Thymus (tissue), 14 donors: ENCODE measurements at places on chromosomes 5 and 9.
A peak's percentile ranks its signal among the peaks of the same experiment; 100 is the strongest.

- DNase-seq = no peak
Measured at GRCh38 chr9:128642675-128643245, 13.9 kb downstream of the DYNC2I2 start.

DNA sequence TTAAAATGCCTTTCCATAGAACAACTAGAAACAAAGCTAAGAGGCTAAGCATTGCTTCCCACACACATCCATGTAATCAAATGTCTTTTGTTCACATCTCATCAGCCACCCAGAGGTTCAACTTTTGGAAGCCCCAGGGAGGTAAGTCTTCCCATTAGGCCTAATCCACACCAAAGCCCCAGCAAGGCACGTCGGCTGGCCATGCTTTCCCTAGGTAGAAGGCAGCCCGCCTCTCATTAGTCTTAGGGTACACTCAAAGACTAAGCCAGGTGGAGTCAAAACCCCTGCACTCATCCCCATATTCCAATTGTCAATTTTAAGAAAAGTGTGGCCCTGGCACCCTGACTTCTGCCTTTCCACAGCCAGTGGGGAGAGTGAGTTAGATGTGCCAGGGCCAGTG, 87.9 kb downstream of the ATPSCKMT start:
- DNase-seq = no peak

DNA sequence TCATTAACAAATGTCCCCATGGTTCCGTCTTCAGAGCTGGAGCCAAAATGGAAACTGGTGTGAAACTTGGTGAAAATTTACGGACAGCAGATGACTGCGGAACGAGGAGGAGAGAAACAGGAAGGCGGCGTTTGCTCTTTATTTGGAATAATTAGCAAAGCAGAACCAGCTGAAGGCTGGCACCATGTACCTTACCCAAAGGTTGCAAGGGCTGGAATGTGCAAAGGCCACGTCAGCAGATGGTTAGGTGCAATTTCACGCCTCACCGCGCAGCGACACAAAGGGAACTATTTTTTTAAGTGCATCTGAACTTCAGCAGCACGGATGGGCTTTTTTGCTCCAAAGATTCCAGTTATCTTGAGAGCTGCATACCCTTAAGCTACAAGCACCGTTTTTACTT, 127.4 kb downstream of the COL23A1 start:
- DNase-seq = no peak

GRCh38 chr5:144004146-144004545, 166.3 kb downstream of the YIPF5 start:
- DNase-seq = no peak

DNA sequence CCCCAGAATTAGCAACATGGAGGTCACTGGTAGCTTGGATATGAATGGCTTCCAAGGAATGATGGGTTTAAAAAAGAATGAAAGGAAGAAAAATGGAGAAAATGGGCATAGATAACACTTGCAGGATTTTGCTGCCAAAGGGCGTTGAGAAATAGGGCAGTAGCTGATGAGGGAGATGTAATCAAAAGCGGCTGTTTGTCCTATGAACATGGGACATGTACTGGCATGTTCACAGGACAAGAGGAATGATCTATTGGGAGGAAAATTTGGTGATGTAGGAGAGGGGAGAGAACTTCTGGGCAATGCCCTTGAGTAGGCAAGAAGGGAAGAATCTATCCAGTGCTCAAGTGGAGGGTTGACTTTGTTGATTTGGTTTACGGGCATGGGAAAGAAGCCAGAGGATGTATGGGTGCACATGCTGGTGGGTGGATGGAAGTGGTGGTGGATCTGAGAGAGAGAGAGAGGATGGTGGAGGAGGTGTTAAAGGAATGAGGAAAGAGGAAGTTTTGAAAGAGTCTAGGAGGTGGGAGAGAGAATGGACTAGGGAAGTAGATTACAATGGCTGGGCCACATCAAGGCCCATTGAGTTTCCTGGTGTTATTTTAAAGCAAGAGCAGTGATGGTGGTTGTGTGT, 115.1 kb upstream of the MVB12B start:
- DNase-seq = no peak

- no peak for DNase-seq
Measured at GRCh38 chr9:14618836-14619420, 74.3 kb downstream of the ZDHHC21 start.

DNA sequence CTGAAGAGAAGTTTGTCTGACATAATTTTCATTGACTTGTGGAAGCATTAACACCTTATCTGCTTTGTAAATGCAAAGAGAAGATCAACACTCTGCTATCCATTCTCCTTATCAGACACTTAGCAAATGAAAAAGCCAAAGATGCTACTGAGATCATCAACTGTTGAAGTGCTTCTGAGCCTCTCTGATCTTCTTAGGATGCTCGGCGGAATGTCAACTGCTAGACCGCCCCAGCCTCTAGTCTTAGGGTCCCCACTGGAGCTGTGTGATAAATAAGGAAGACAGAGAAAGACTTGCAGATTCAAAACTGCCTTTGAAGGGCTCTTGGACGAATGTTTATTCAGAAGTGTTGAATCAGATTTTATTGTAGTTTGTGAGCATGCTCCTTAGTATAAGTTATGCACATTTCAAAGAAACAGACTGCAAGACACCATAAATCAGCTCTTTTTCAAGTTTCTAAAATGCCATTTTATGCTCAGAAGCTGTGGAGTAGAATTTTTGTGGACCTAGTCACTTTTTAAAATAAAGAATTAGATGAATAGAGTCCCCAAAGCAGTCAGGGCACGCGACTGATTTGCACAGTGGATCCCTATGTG, 197.9 kb downstream of the DIRAS2 start:
- DNase-seq = no peak

DNA sequence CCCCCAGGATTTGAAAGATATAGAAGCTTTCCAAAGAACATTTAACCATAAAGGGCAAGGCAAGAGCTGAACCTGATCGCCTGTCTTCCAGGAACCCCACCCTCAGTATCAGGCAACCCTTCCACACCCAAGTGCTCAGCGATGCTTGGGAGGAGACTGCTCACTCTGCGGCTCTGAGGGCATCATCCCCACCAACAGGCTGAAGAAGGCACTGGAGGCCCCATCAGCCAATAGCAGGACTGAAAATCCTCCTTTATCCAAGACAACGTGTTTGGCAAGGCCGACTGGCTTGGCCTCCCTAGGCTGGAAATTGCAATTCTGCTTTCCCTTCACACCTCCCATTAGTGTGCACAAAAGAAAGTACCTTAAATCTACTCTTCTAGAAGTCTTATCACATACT, 1.4 kb upstream of the PPP2CA start:
- no peak for DNase-seq

GRCh38 chr9:15724016-15724415, 171.2 kb downstream of the CCDC171 start:
- peak; percentile 12 for DNase-seq

- DNase-seq = no peak
Measured at GRCh38 chr5:72602696-72603685, 95.8 kb upstream of the ZNF366 start.

GRCh38 chr9:79569814-79570447, 1.8 kb upstream of the TLE4 start:
- no peak for DNase-seq

DNA sequence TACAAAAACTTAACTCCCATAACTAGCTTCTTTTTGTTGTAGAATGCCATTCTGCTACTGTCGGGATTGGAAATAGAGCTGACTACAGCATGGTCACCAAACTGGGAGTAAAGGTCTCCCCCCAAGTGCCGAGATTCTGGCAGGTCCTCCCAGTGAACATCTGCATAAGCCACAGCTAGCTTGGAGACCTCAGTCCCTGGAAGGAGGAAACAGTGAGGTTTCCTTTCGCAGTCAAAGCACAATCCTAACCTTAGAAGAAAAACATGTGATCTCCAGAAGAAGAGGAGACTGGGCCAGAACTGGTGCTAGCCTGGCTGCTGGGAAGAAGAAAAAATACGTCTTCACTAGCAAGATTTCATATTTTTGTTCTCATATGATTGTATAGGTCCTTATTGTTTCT, 127.4 kb downstream of the SCAMP1 start:
- DNase-seq = no peak

GRCh38 chr5:106376522-106376921, 1294.2 kb downstream of the EFNA5 start:
- no peak for DNase-seq

- DNase-seq = no peak
Measured at GRCh38 chr5:143118222-143118621, 285.3 kb downstream of the NR3C1 start.

DNA sequence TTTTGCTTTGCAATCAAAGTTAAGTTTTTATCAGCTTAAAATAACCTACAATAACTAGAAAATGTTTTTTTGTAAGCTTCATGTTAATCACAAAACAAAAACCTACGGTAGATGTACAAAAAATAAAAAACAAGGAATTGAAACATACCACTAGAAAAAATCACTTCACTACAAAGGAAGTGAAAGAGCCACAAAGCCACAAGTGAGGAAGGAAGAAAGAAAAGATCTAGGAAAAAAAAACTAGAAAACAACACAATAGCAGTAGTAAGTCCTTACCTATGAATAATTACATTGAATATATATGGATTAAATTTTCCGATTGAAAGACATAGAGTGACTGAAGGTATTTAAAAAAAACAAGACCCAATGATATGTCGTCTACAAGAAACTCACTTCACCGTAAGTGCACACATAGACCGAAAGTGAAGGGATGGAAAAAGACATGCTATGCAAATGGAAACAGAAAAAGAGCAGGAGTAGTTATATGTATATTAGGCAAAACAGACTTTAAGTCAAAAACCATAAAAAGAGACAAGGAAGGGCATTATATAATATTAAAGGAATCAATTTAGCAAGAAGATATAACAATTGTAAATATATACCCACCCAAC, 13.4 kb upstream of the ZDHHC21 start:
- DNase-seq = no peak

DNA sequence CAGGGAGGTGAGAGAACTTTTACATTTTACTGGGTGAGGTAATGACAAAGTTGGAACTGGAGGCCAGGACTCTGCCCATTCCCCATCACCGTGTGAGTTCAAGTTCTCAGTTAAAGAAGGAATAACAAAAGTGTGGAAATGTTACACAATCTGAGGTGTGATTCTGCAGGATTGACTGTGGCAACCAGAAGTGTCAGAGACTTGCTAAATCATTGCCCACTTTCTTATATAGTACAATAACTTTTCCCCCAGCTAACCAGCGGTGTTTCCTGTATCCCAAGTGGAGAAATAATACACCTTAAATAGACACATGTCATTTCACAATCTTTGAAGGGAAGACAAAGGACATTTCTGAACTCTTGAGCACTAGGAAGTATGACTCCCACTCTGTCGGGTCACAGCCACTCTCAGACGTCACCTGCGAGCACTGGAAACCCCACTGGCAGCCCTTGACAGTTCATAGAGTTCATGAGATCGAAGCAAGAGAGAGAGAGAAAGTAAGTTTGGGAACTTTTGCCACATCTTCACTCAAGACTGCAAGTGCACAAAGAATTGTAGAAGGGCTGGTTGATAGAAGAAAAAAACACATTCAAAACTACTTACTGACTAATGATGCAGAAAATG, 28.4 kb downstream of the PAX5 start:
- no peak for DNase-seq

DNA sequence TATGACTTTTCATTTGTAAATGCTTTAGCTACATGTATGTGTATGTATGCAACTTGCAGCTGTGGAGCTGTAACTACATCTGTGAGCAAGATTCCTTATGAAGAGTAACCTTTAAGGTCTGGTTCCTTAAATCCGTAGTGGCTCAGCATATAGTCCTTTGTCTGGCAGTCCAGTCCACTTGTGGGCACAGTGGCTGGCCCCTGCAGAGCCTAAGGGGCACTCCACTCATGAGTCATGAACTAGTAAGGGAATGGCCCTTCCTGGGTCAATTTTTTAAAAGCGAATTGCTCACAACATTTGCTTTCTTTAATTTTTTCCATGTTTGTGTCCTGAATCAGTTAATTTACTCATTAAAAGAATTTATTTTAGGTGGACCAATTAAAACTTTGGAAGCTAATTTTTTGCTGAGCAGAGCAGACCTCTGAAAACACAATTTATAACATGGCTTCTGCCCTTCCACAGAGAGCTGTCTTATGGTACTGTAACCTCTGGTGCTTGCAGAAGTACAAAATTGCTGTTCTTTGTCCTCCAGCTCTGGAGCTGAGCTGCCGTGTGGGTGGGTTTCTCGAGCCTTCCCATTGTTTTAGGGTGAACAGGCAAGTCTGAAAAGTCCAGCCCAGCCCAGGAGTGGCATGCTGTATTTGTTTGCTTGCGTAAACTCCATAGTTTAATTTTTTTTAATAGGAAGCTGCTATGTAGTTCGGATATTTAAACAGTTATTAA, 110.1 kb downstream of the MVB12B start:
- no peak for DNase-seq

- no peak for DNase-seq
Measured at GRCh38 chr5:20033881-20034280, 45.9 kb upstream of the CDH18 start.

GRCh38 chr5:150945947-150946346, 41.2 kb upstream of the ZNF300 start:
- DNase-seq = no peak

DNA sequence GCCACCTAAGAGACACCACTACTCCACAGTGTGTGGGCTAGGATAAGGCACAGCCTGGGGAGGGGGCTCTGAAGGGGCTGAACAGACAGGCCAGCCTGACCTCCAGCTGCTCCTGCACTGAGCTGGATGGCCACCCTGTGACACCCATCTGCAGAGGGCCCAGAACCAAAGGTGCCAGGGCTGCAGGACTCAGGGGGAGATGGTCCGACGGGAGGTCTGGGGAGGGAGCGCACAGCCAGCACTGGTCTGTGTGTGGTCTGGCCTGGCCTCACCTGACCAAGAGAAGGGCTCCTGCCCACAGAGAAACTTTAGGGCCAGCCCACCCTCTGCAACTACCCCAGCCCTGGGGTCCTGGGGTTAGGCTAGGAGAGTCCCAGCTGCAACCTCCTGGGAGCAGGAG, 789 bp downstream of the LTC4S start:
- no peak for DNase-seq

DNA sequence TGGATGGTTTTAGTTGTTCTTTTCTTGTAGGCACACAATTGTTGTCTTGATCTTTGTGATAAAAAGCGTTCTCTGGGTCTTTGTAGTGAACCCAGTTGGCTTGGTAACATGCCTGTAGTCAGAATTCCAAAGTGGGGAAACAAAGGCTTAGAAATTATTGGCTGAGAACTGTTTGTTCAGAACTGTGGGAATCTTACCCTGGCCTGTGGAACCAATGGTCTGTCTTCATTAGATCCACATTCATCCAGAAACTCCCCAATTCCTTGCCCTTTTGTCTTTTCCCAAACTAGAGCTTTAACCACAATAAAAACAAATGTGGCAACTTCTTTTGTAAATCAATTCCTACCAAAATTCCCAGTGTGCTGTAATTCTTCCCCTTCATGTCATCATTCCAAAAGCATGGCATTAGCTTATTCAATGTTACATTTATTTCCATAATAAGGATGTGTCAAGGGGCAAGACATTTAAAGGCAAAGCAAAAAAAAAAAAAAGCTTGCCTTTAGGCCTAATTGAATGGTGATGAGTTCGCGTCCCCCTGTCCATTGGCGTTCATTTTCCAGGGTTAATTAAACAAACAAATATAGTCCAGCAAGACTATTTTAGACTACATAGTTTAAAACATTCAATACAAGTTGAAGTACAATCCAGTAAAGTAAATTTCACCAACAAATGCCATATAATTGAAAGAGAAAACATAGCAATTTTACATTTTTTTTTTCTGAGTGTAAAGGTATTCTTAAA, 249.8 kb upstream of the ZNF608 start:
- no peak for DNase-seq

GRCh38 chr5:5179079-5179478, 38.9 kb downstream of the ADAMTS16 start:
- no peak for DNase-seq

GRCh38 chr5:164433106-164433870, 927.9 kb downstream of the MAT2B start:
- DNase-seq = no peak

GRCh38 chr5:170169996-170170395, 62.8 kb upstream of the C5orf58 start:
- no peak for DNase-seq
